ELF-1 (cell line): ENCODE measurements at places on chromosomes 1 and 21.

DNA sequence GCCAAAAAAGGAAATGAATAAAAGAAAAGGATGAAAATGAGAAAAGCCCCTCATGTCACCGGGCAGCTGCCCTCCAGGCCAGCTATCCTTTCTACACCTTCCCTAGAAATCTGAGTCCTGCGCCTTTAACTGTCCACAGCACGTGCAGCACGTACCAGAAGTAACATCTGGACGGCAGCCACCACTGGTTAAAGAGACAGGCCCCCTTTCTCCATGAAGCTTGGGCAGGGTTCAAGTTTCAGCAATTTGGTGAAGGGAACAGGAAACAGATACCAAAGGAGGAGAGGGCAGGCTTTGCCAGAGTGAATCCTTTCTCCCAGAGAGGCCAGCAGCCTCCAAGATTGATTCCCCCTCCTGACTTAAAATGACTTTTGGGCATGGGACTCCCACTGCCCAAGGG is 3.6 kb upstream of the KIAA2013 start:
- peak; percentile 19 for DNase-seq

- no peak for DNase-seq
Observed at GRCh38 chr1:93251966-93252365, 71.4 kb downstream of the CCDC18 start.

DNA sequence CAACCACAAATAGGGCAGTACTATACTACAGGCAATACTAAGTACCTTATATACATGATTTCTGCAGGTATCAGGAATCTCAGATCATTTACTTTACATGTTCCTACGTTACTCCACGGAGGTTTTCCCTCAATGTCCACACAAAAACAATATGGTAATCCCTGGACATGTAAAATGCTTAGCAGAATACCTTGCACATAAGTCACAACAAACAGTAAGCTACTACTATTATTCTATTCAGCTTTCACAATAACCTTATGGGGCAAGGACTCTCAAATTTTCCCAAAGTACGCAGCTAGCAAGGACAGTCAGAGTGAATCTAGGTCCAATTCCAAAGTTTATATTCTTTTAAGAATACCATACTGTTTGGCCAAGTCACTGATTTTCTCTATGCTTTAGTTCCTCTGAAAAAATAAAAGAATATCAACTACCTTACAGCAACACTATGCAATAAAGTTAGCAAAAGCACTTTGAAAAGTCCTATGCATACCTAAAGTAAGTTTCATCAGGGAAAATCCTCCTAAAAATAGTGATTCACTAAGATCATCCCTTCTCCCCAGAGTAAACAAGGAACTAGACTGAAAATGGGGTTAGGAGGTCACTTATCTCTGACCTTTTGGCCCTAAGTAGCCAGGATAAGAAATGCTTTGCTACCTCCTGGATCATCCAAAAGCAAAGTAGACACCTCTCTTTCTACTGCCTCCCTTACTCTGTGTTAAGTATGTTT is 67.4 kb downstream of the LUZP1 start:
- no peak for DNase-seq

GRCh38 chr1:12469990-12470389 is 148.0 kb downstream of the DHRS3 start:
- no peak for DNase-seq

GRCh38 chr1:203828002-203828401 is 32.6 kb downstream of the ZBED6 start:
- DNase-seq, result no peak

- DNase-seq, result no peak
Observed at GRCh38 chr1:24935615-24936484, 5.8 kb upstream of the RUNX3 start.

- DNase-seq, result no peak
Observed at GRCh38 chr1:90838720-90839119, 121.6 kb upstream of the BARHL2 start.

- DNase-seq, result no peak
Observed at GRCh38 chr1:173823781-173824314, 625 bp upstream of the DARS2 start.

GRCh38 chr1:170567214-170567613 is 35.2 kb downstream of the GORAB start:
- no peak for DNase-seq

- peak; percentile 63 for DNase-seq
Observed at GRCh38 chr1:1041092-1041523, 21.2 kb downstream of the AGRN start.
